Fibroblast of upper back skin (primary cell): ENCODE measurements at places on chromosomes 11 and 22.

- DNase-seq = no peak
These were observed 37.2 kb downstream of the CELSR1 start for GRCh38 chr22:46500201-46500600.

- DNase-seq = no peak
These were observed 16.7 kb upstream of the LRRC10B start for GRCh38 chr11:61491736-61492395.

DNA sequence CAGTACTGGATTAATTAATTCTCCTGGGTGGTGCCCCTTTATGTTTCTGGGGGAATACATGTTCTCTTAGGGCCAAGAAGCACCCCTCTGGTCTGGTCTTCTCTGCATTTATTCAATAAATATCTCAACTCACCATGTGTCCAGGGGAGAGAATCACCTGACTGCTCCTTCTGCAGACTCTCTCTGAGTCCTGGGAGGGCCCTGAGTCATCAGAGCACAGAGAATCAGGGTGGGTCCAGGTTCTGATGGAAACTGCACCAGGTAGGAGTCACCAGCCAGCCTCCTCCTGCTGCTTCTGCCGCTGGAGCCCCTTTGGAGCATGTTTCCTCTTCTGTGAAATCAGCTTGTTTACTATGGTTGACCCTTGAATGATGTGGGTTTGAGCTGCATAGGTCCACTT, 107.7 kb upstream of the PLET1 start:
- no peak for DNase-seq

DNA sequence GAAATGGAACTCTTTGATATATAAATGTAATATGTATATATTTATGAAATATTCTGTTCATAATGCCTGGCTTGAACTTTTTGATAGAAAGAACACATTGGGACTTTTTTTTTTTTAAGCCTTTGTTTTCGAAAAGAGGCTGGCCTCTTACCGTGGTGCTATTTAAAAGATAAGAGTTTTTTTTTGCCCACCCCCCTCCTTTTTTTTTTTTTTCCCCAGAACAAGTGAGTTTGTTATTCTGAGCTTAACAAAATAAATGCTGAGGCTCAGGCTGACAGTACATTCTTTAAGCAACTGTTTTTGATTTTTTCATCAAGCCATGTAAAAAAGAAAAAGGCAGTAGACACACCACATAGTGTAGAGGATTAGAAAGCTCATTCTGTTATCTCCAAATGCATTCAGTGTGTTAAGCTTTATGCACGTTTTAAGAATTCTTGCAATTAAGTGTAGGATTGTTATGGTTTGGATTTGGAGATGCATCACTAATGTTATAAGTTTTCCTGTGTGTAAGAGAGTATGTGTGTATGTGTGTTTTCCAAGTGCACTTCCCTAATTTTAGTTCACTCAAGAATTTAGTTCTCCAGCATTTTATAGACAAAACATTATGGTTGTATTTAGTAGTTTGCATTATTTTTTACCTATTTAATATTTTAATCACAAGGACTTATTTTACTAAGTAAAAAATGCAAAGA, 12.0 kb downstream of the PDHX start:
- no peak for DNase-seq

- no peak for DNase-seq
These were observed 9.4 kb downstream of the PIK3IP1 start for GRCh38 chr22:31282748-31283468.
